Panc1 (cell line): ENCODE measurements at places on chromosomes 11 and 22.

- H3K36me3 ChIP-seq, result no peaks in the 10 kb centered on the region
- H3K4me1 ChIP-seq, result no peaks in the 10 kb centered on the region
- no peaks in the 10 kb centered on the region for H3K27me3 ChIP-seq
- no peak for DNase-seq
- H3K4me3 ChIP-seq, result no peak overlapping the region
These were observed 8.6 kb downstream of the MOB2 start for GRCh38 chr11:1478011-1478410.

- no peaks in the 10 kb centered on the region for H3K27me3 ChIP-seq
- H3K36me3 ChIP-seq, result no peaks in the 10 kb centered on the region
- no peak overlapping the region for H3K27ac ChIP-seq
These were observed 12.5 kb upstream of the E2F8 start for GRCh38 chr11:19253153-19253745.

DNA sequence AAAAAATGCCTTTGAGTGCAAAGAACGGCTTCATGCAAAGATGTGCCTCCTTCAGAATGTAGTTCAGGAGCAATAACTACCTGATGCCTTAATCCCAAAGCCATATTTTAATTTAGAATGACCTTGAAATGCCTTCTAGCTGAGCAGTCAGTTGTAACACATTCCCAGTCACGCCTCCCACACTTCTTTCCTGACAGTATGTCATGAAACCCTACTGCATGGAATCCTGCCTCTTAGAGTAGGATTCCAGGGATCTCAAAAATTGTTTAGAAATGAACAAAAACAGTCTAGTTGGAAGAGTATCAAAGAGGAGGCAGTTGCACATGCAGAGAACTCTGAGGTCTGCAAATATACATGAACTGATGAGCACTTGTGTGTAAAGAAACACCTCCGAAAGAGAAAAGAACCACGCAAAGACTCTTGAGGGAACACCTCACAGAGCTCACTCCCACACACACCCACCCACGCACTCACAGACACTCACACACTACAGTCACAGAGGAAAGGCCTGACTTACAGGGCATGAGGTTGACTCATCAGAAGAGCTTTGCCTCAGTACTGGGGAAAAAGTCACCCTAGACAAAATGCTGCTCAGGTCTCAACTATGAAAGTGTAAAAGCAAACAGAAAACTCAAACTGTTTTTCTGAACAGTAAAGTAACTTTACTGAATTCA lies 77.4 kb downstream of the GGTLC2 start:
- peaks cover 2% of the 10 kb centered on the region; the same call in 1 of the 2 replicates for H3K27me3 ChIP-seq
- H3K27ac ChIP-seq, result no peak overlapping the region
- no peak overlapping the region for H3K4me3 ChIP-seq
- DNase-seq, result no peak

DNA sequence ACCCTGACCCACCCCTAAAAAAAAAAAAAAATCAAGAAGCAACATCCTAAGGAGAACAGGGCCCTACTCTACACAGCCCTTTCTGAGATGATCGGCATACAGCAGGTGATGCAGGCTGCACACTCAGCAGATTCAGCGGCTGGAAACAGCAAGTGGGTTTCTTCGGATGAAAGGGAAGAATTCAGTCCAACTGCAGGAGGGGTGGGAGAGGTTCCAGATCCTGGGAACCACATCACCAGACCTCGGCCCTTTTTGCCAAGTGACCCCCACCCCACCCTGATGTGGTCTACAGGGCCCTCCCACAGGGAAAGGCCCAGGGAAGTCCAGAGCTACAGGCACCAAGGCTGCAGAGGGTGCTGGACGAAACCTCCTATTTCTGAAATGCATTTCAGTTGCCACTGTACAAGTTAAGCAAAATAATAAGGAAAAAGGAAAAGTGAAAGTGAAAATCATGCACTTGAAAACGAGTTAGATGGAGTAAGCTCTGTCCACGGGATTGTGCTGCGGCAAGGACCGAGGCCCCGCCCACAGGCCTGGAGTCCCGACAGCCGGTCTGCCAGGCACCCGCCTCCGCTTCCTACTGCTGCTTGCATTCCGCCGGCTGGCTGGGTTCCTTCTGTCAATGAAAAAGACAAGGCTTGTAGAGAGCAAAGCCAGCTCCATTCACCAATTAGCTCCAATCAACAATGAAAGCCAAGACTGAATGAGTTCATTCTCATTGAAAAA lies 16.0 kb upstream of the PHLDA2 start:
- no peak overlapping the region for H3K4me3 ChIP-seq
- DNase-seq, result no peak
- H3K27ac ChIP-seq, result no peak overlapping the region
- H3K36me3 ChIP-seq, result peaks cover 14% of the 10 kb centered on the region
- peaks cover 24% of the 10 kb centered on the region for H3K4me1 ChIP-seq

- no peaks in the 10 kb centered on the region for H3K36me3 ChIP-seq
- DNase-seq, result no peak
- H3K27me3 ChIP-seq, result no peaks in the 10 kb centered on the region
- peak overlapping the region; percentile 20; the same call in 1 of the 2 replicates for H3K27ac ChIP-seq
- H3K4me3 ChIP-seq, result no peak overlapping the region
These were observed 2.7 kb upstream of the RHOD start for GRCh38 chr11:67053896-67054329.
